ENCODE measurements at places on chromosomes 7 and 10. TPM values are rescaled to one million over a fixed set of nuclear protein-coding genes. Genes with fewer than 3 reads are reported as not detected.

PPP3CB gene
- 60.2 TPM for total RNA-seq

PRXL2A gene
- total RNA-seq, result 98.7 TPM

DNA sequence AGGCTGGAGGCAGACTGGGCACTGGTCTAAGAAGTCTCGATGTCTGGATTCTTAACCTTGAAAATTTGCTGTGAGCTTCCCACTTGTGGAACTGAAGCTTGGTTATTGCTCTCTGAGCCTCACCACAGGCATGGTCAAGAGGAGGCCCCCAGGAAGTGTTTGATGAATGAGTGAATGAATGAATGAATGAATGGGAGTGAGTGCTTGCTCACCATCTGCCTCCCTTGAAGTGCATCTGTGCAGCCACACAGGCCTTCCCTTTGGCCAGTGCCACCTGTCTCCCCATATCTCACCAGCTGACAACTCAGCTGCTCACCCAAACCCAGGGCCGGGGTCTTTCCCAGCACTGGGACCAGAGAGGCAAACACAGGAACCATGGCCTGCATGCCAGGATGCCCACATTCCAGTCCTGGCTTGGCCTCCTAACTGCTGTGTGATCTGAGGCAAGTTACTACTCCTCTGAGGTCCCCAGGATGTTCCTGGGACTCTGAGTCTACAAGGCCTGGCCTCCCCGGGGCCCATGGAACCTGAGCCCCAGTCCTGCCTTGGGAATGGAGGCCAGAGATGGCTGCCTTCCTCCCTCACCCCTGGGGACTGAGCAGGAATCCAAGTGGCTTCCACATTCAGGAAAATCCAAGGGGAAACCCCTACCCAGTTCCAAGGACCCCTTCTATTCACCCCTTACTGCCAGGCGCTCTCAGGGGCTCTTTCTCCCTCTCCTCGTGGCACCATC is 51.4 kb upstream of the SLC29A3 start:
- no peak overlapping the region for H3K4me3 ChIP-seq
- no peak for DNase-seq
- H3K4me1 ChIP-seq, result peaks cover 66% of the 10 kb centered on the region
- H3K27ac ChIP-seq, result peak overlapping the region; percentile 87

DNA sequence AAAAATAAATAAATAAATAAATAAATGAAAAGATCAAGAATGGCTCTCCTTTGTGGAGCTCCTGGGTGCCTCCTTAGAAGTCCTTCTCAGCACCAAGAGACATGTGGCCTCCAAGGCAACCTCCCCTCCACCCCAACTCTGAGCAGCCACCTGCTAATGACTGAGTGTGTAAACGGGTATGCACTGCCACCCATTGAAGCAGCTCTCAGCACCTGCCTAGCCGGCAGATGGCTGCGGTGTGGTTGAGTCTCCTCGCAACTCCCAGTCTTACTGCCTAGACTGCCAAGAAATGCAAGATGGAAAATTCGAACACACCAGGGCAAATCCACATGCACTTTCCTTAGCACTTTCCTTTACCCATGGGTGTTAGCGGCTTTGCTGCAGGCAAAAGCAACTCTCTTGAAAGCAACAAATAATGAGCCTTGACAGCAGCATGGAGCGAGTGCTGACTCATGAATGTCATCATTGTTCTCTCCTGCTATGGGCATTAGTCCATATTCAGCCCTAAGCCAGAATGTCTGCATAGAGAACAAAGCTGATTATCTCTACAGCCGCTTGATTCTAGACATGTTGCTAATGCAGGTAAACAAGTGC is 913.9 kb upstream of the AUTS2 start:
- peaks cover 48% of the 10 kb centered on the region for H3K4me1 ChIP-seq
- no peaks in the 10 kb centered on the region for H3K27me3 ChIP-seq
- no peak overlapping the region for H3K27ac ChIP-seq

GRCh38 chr7:158124671-158125079 is 462.9 kb downstream of the PTPRN2 start:
- no peak for DNase-seq
- H3K4me3 ChIP-seq, result no peak overlapping the region
- no peak overlapping the region for H3K27ac ChIP-seq
- no peaks in the 10 kb centered on the region for H3K36me3 ChIP-seq
- H3K4me1 ChIP-seq, result no peaks in the 10 kb centered on the region
- H3K27me3 ChIP-seq, result no peaks in the 10 kb centered on the region

GRCh38 chr10:48305905-48306264 is 592 bp upstream of the MAPK8 start:
- no peaks in the 10 kb centered on the region for H3K36me3 ChIP-seq
- no peak for DNase-seq
- H3K4me1 ChIP-seq, result peaks cover 13% of the 10 kb centered on the region

CLRN3 gene
- not detected for total RNA-seq

DNA sequence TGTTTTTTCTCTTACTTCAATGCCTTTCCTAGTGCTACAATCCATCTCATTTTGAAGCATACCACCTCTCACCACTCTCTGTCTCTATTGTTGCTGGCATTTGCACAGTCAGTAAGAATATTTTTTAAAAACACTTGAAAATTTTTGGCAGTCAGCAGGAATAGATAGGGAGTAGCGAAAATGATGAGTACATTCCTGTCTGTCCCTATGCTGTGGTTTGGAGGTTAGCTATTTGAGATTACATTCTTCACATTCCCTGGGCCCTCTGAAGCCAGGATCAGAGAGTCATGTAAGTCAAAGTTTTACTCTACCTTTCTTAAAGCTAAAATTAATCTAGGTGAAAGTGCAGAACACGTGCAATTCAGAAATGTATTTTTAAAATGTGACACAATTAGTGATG is 53.0 kb upstream of the MAGI2 start:
- H3K4me3 ChIP-seq, result no peak overlapping the region
- H3K36me3 ChIP-seq, result no peaks in the 10 kb centered on the region
- H3K27me3 ChIP-seq, result peaks cover 5% of the 10 kb centered on the region

GRCh38 chr7:1010226-1010625 is 27.2 kb downstream of the CYP2W1 start:
- H3K27ac ChIP-seq, result no peak overlapping the region
- H3K27me3 ChIP-seq, result no peaks in the 10 kb centered on the region
- H3K4me1 ChIP-seq, result no peaks in the 10 kb centered on the region
- peaks cover 7% of the 10 kb centered on the region for H3K36me3 ChIP-seq
- DNase-seq, result no peak
- H3K4me3 ChIP-seq, result no peak overlapping the region

RINT1 gene
- 34.9 TPM for total RNA-seq

SH2D4B gene
- total RNA-seq, result 0.07 TPM

DNA sequence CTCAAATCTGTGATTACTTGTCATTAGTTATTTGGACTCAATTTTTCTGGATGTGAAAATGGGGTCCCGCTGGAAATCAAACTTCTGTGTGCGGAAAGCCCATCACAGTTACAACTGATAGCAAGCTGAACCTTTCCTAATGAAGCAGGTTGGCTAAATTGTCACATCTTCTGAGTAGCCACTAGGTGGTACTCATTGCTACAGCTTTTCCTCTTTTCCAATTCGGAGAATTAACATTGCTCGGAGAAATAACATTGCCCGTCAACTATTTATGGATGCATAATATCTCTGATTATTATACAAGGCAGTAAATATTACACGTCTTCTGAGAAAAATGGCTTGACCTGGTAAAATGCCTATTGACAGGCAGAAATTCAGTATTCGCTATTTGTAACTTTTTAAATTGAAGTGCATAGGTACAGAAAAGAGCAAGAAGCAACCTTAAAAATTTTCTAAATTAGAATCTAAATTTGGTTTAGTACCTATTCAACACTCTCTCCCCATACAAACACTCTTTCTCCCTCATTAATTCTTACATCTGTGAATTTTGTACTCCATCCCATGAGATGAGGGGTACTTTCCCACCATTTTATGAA is 17.3 kb upstream of the BLOC1S2 start:
- H3K36me3 ChIP-seq, result no peaks in the 10 kb centered on the region
- peak; percentile 48 for DNase-seq
- H3K27ac ChIP-seq, result no peak overlapping the region
- no peaks in the 10 kb centered on the region for H3K27me3 ChIP-seq
- no peaks in the 10 kb centered on the region for H3K4me1 ChIP-seq
- no peak overlapping the region for H3K4me3 ChIP-seq

DNA sequence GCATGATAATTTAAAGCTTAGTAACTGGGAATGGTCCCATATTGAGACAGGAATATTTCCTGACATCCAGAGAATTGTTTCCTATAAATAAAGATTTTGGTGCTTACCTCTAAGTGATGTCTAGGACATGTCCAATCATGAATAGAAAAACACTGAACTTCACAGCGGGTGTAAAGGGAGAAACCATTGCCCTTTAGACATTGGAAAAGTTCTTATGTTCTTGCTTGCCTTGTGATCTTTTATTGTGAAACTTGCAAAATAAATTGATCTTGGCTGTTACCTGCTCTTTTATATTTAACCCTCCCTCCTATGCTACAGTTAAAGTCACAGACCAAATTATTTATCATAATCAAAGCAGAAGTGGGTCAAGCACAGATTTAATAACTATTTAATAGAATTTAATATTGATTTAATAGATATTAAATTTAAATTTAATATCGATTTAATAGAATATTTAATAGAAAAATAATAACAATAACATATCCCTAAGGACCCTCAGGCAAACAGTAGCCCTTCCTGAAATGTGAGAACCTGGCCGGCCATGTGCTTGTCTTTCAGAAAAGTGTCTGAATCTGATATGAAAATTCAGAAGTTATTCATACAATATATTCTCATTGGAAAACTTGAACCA is 47.0 kb upstream of the AKR1C1 start:
- H3K4me3 ChIP-seq, result no peak overlapping the region
- H3K4me1 ChIP-seq, result no peaks in the 10 kb centered on the region
- no peak overlapping the region for H3K27ac ChIP-seq

DNA sequence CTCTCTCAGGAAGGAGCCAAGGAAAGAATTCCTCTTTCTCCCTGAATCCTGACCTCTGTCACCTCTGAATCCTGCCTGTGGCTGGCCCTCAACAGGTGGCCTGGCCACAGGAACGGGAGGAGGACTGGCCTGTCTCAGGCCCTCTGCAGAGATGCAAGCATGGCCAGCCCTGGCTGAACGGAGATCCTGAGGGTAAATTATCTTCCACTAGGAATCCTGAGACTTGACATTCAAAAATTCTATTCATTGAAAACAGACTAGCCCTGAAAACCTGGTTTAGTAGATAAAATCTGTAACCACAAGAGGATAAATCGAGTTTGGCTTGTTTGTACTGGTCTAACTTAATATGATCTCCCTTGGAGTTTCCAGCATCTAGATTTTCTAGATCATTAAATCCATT is 579.3 kb downstream of the LRMDA start:
- no peaks in the 10 kb centered on the region for H3K4me1 ChIP-seq
- H3K27ac ChIP-seq, result no peak overlapping the region
- DNase-seq, result no peak
- no peak overlapping the region for H3K4me3 ChIP-seq
- H3K27me3 ChIP-seq, result peaks cover 32% of the 10 kb centered on the region

- no peak overlapping the region for H3K4me3 ChIP-seq
- H3K27ac ChIP-seq, result no peak overlapping the region
- no peak for DNase-seq
These were observed 15.3 kb downstream of the PTPRE start for GRCh38 chr10:127922206-127922605.

GRCh38 chr10:101080933-101081931 is 19.4 kb downstream of the KAZALD1 start:
- H3K4me3 ChIP-seq, result no peak overlapping the region
- H3K27me3 ChIP-seq, result peaks cover 44% of the 10 kb centered on the region
- no peaks in the 10 kb centered on the region for H3K4me1 ChIP-seq
- DNase-seq, result no peak
- H3K36me3 ChIP-seq, result no peaks in the 10 kb centered on the region

DNA sequence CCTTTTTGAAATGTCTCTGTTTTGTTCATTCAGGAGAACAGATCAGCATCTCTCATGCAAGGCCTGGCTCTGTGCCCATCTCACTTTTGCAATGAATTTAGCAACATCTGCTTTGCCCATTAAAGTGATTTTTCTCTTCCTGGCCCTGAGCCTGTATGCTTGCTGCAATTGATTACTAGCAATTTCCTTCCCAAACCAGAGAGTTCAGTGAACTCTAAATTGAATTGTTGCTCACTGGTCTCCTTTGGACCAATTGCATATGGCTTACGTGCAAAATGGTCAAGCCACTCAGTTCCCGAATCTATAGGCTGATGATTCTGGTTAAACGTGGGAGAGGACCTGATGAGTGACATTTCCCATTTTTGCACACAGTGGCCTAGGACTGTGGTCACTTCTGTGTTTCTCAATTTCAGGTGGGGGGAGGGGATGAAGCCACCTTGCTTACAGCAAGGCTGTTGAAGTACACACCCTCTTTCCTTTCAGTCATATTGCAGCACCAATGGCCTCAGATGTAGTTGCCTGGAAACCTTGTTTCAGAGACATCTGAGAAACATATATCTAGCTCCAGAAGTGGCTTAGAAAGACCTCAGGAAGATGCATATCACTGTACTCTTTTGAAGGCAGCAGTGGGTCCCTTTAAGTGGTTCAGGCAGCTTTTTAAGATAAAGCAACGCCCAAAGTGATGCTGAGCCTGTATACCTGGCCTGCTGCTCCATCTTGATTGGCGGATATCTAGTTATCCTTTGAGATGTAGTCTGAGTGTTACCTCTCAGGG is 201.4 kb downstream of the PTEN start:
- no peak overlapping the region for H3K4me3 ChIP-seq
- no peaks in the 10 kb centered on the region for H3K36me3 ChIP-seq
- H3K4me1 ChIP-seq, result no peaks in the 10 kb centered on the region
- no peak overlapping the region for H3K27ac ChIP-seq

HTR5A gene
- total RNA-seq, result not detected

TMEM236 gene
- 0.06 TPM for total RNA-seq

DNA sequence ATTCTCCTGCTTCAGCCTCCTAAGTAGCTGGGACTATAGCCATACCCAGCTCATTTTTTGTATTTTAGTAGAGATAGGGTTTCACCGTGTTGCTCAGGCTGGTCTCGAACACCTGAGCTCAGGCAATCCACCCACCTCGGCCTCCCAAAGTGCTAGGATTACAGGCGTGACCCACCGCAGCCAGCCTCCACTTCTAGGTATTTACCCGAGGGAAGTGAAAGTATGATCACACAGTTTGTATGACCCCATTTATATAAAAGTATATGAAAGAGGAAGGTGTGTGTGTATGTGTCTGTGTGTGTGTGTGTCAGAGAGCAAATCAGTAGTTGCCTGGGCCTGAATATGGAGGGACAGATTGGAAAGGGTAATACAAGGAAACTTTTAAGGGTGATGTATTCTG is 2.0 kb upstream of the PURB start:
- H3K4me1 ChIP-seq, result peaks cover 20% of the 10 kb centered on the region
- peaks cover 9% of the 10 kb centered on the region for H3K36me3 ChIP-seq
- H3K27me3 ChIP-seq, result no peaks in the 10 kb centered on the region
- H3K27ac ChIP-seq, result no peak overlapping the region

IGF2BP3 gene
- total RNA-seq, result 75.3 TPM
